Activated T-helper 1 cell treated with Interleukin-2 at 50 U/mL for 16 hours (primary cell): ENCODE measurements at places on chromosomes 16 and 17.
A peak's percentile ranks its signal among the peaks of the same experiment; 100 is the strongest.

GRCh38 chr16:49704586-49705155 lies 151.2 kb downstream of the ZNF423 start:
- no peak for DNase-seq

- no peak for DNase-seq
Observed at GRCh38 chr16:24820522-24820921, 25.2 kb upstream of the SLC5A11 start.

DNA sequence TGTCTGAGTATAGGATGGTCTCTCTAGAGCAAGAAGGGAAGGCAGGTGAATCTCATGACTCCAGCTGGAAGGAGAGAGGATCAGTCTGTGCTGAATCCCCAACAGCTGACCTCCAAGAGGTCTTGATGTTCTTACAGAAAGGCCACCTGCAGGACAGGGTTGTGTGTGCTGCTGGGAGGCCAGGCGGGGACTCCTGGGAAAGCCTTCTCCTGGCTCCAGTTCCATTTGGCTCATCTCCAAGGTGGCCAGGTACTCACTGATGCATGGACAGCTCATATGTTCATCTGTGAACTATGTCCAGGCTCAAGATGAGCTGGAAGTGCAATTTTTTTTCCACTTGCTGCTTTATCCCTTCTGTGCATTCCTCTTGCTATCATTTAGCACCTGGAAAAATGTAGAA lies 730.2 kb upstream of the RBFOX1 start:
- DNase-seq: no peak

DNA sequence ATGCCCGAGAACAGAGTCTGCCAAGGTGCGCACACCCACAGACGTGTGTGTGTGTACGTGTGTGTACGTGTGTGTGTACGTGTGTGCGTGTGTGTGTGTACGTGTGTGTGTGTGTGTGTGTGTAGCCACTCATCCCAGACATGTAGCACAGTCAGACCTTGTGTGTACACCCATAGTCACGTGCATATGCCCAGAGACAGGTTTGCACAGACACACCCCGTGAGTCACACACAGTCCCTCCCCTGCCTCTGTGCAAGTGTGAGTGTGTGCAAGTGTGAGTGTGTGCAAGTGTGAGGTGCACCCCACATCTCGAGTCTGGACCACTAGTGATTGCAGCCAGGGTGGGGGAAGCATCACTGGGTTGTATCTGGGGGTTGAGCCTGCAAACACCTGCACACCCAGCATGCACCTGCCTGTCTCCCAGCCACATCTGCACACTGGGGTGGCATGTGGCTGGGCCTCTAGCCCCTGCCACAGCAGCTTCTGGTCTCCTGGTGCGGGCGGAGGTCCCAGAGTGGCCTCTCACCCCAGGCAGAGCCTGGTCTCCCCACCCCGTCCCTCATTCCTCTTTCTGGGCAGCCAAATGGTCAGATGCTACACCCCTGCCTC lies 23.6 kb downstream of the BAHCC1 start:
- no peak for DNase-seq

DNA sequence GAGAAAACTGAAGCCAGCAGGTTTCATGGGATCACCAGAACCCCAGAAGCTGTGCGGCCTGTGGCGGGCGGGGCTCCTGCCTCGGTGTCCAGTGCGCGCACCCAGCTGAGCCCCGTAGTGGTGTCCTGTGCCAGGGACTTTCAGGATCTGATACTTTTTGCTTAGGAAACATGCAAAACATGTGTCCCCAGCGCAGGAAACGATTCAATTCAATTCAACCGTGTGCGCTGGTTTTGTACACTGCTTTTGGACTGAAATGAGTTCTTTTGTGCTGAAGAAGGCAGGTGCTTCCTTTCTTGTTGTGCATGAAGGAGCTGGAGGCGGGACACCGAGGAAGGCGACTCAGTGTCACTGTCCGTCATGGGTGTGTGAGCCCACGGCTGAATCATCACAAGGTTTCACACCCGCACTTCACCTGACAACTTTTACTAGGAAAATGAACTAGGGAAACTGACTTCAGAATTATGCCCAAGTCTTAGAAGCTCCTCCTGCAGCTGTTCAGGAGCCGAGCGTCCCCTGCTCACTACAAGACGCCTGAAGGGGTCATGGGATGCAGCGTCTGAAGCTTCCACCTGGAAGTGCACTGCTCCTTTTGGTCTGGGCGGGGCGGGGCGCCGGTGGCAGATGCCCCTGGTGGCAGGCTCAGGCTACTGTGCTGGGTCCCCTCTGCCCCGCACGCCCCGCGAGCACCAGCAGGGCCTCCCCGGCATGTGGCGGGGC lies 31.4 kb upstream of the ZNF750 start:
- DNase-seq: no peak

DNA sequence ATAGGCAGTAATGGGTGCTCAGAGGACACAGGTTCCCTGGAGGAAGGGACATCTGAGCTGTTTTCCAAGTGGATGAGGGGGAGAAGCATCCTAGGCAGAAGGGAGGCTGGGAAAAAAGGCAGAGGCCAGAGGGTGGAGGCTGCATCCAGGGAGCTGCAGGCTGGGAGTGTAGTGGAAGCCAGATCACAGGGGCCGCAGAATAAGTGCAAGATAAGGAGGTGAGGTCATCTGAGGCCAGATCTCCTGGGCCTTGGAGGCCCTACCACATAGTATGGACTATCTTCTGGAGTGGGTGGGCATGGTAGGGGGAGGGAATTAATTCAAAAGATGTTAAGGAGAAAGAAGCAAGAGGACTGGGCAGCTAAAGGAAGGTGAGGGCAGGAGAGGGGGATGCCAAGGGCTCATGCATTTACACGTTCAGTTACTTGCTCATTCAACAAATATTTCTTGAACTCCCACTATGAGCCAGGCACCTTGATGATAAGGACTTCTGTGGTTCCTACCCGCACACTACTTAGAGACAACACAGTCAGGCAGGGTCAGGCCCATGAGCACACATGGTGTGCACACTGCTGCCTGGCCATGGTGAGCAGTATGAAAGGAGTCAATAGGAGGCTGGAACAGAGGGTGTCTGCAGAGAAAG lies 2.4 kb upstream of the RIPOR1 start:
- DNase-seq: no peak

GRCh38 chr17:41965694-41966462 lies 717 bp upstream of the CNP start:
- DNase-seq: peak; percentile 40

GRCh38 chr16:22077700-22078313 lies 14.5 kb upstream of the VWA3A start:
- DNase-seq: peak; percentile 39

DNA sequence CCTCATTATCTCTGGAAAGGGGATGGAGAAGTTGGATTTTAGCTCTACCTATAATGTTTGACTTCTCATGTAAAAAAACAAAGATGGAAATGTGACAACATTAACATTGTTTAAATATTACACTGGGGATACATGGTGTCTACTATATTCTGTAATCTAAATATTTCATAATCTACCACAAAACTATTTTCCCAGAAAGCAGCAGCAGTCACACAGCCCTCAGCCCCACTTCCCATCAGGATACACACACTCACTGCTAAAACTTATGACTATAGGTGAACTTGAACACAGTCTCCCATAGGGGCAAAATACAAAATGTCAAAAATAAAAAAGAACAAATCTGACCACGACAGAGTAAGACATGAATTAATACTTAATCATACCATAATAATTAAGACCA lies 95.7 kb downstream of the KANSL1 start:
- no peak for DNase-seq

DNA sequence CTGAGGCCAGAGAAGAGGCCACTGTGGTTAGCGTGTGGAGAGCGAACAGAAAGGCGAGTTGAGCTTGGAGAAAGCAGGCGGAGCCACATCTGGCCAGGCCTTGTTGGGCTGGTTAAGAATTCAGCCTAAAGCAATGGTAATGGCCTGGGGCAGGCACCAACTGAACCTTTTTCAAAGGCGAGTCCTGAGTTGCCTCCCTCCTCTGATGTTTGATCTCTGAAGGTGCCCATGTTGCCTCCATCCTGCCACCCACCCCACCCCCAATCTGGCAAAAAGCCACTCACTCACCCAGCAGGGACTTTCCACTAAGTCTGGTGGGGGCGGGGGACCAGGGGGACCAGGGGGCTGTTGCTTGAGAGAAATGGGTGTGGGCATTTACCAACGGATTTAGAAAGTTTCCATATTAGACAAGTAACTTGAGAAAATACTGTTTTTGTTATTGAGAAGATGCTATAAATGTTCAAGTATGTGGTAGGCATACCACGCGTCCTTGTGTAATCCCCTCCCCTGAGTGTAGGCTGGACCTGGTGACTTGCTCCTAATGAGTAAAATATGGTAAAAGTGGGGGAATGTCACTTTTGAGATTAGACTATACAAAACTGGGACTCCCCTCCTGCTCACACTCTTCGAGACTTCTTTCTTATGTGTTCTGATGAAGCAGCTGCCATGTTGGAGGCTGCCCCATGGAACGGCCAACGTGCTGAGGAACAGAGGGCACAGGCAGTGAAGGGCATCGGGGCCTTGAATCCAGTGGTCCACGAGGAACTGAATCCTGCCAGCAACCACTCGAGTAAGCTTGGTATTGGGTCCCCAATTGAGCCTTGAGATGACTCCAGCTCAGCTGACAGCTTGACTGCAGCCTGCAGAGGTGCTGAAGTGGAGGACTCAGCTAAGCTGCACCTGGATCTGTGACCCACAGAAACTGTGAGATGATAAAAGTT lies 29.9 kb upstream of the TNS4 start:
- DNase-seq: no peak

DNA sequence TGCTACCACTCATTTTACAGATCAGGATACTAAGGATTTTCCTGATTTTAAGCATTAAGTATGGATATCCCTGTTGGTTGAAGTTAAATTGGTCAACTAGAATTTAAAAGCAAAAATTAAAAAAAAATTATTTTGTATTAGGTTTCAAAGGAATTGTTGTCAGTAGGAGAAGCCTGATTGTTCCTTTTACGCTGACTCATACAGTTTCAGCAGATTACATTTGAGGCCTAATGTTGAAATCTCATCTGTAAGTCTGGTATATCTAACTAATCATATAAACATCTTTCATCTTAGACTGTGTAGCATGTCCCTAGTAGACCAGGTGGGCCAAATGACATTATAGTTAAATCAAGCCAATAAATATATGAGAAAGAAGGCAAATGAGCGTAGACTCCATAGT lies 83.5 kb downstream of the FTO start:
- no peak for DNase-seq

GRCh38 chr17:73338050-73338521 lies 26.3 kb upstream of the CDC42EP4 start:
- DNase-seq: no peak
